ENCODE measurements at places on chromosomes 1 and 21.

DNA sequence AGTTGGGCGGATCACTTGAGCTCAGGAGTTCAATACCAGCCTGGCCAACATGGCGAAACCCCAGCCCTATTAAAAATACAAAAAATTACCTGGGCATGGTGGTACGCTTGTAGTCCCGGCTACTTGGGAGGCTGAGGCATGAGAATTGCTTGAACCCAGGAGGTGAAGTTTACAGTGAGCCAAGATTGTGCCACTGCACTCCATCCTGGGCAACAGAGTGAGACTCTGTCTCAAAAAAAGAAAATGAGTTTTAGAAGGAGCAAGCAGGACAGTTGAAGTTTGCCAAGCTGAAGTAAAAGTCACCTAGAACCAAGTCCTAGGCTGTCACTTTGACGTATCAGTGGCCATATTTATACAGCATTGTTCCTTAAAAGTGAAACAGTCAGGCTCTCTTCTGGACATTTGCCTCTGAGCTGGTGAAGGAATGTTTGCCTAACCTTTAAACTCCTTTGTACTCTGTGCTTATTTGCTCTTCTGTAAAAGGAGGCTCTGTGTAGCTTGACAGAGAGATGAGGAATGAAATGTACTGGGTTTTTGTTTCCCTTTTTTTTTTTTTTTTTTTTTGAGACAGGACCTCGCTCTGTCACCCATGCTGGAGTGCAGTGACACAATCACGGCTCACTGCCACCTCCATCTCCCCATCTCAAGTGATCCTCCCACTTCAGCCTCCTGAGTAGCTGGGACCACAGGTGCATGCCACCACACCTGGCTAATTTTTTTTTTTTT lies 2.8 kb downstream of the RAB4A start:
- DNase-seq, result no peak

- no peak for DNase-seq
Observed at GRCh38 chr1:39524171-39524570, 32.7 kb downstream of the BMP8A start.

DNA sequence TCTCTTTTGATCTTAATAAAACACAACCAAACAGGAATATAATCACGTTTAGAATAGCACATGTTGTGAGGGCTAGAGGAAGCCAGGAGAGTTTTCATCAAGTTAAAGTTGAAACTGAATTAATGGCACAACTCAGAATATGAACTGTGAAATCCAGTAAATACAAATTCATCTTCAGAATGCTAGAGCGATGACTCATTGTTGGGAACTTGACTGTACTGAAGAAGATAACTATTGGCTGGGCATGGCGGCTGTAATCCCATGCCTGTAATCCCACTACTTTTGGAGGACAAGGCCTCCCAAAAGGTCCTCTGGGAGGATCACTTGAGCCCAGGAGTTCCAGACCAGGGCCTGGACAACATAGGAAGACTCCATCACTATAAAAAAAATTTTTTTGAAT lies 8.8 kb downstream of the SYF2 start:
- no peak for DNase-seq

- no peak for DNase-seq
Observed at GRCh38 chr1:234632225-234632624, 22.2 kb upstream of the IRF2BP2 start.

GRCh38 chr1:43648876-43649477 lies 972 bp upstream of the KDM4A start:
- no peak for DNase-seq

GRCh38 chr1:6158181-6158580 lies 21.9 kb downstream of the CHD5 start:
- DNase-seq, result no peak

DNA sequence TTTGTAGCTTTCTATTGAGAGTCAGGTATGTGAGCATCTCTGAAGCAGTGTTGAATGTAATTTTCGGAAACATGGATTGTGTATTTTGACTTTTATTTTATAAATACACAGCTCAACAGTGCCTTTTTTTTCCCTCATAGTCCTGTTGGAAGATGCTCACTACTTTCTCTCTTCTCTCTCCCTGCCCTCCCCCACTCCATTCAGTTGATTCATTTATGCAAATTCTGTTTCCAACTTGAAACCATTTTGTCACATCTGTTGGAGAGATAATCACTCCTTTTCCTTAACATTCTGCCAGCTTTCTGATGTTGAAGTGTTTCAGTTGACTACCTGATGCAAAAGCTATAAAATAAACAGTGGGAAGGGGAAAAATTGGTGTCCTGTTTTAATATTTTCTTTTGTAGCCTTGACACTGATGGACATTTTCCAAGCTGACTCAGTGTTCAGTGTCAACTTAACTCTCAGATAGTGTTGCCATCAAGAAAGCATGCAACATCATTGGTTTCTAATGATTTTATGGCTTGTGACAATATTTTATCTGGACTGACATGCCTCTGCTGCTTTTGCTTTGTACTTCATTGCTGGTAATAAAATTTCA lies 194.5 kb downstream of the HS2ST1 start:
- no peak for DNase-seq

DNA sequence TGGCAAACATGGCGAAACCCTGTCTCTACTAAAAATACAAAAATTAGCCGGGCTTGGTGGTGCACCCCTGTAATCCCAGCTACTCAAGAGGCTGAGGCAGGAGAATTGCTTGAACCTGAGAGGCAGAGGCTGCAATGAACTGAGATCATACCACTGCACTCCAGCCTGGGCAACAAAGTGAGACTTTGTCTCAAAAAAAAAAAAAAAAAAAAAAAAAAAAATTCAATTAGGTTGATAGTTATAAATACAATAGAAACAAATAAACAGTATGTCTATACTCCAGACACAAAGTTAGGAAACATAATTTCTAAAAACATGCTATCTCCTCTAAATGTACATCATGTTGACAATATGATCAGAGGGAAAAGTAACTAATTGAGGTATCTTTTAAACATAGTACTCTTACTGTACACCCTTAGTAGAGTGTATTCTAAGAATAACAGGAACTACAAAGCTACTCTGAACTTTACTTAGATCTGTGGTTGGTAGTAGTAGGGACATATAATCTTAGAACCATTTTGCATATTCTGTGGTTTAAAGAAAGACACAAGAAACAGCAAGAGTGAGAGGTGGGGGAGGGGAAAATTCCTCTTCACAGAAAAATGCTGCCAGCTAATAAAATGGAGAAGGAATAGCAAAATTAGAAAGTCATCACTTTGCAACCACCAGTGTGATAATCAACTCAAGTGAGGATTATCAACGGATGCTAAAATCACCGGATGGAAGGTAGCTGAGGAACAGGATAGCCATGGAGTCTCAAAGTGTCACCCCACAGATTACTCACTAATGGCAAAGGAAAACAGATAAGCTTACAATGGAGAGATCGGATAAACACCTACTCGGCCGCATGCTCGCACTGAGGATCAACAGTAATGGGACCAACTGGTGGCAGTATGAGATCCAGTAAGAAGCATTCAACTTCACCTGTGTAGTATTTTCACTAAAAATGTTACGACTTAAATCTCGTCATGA lies 35.0 kb downstream of the MTOR start:
- no peak for DNase-seq

- no peak for DNase-seq
Observed at GRCh38 chr1:85148524-85149250, 52.1 kb downstream of the SYDE2 start.

DNA sequence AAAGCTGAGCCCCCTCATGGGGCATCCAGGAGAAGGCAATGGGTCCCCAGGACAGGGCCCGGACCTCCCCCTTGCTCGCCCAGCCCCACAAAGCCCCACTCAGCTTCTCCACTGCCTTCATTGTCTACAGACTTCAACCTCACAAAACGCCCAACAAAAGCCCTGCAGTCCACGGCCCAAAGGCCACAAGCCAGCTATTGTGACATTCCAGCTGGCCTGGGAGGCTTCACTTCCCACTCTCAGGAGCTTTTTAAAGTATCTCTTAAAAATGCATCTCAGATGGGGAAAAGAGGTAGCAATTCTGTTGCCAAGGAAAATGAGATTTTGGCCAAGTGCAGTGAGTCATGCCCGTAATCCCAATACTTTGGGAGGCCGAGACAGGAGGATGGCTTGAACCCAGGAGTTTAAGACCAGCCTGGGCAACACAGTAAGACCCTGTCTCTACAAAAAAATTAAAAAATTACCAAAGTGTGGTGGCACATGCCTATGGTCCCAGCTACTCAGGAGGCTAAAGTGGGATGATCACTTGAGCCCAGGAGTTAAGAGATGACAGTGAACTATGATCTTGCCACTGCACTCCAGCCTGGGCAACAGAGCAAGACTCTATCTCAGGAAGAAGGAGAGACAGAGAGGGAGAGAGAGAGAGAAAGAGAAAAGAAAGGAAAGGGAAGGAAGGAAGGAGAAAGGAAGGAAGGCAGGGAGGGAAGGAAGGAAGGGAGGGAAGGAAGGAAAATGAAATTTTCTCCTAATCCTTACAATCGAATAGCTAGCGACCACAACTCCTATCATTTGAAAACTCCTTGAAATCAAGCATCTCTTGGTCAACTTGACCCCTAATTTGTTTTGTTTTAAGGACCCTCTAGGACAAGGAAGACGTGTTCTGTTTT lies 31.4 kb upstream of the TARDBP start:
- no peak for DNase-seq

GRCh38 chr1:101308935-101309333 lies 72.1 kb downstream of the S1PR1 start:
- no peak for DNase-seq

- DNase-seq, result no peak
Observed at GRCh38 chr1:216212826-216213225, 210.4 kb downstream of the USH2A start.

DNA sequence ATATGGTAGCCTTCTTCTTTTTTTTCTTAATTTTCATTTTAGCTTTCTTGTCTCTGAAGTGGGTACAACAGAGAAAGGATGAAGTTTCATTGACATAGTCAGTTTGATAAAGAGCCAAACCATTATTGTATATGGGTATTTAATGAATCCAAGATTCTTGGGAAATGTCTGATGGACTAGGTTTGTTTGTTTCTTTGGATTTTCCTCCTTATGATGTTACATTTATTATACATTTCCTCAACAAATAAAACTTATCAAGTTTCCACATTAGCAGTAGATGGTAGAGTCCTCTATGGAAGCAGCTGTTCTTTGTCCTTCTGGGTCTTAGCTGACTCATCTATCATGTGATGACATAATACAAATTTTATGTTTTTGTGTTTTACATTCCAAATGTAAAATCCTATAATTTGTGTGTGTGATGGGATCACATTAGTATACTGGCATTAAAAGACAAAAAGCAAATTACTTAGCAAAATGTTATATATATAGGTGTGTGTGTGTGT lies 6.0 kb downstream of the COL24A1 start:
- DNase-seq, result no peak

DNA sequence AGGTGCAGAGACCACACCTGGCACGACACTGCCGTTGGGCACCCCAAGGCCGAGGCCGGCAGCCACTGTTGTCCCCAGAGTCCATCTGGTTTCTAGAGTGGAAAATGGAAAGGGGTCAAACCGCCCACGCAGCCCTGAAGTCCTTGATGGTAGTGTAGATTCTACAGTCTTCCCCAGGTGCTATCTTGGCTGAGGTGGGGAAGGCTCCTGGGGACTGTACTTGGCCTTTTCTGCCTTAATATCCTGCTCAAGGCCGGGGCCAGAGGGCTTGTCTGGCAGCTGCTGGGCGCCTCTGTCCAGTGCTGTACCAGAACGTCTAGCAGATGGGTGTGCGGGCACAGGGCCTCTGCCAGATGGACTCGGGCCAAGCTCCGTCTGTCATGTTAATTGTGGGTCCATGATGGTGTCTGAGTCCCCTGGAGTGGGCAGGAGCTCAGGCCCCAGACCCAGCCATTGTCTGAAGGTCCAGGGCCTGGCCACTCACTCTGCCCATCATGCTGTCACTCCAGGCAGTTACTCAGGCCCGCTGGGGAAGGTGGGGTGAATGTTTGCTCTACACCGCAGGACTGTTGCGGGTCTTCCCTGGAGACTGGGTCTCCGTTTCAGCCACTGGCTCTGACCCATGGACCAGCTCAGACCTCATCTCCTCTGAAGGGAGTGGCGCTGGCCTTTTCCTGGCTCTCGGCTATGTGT lies 161.9 kb upstream of the COL6A1 start:
- no peak for DNase-seq

- DNase-seq, result no peak
Observed at GRCh38 chr1:36689992-36690391, 207.3 kb upstream of the CSF3R start.

- DNase-seq, result no peak
Observed at GRCh38 chr1:44016890-44017400, 14.3 kb downstream of the SLC6A9 start.

GRCh38 chr1:178037510-178038253 lies 56.2 kb upstream of the RASAL2 start:
- peak; percentile 70 for DNase-seq

DNA sequence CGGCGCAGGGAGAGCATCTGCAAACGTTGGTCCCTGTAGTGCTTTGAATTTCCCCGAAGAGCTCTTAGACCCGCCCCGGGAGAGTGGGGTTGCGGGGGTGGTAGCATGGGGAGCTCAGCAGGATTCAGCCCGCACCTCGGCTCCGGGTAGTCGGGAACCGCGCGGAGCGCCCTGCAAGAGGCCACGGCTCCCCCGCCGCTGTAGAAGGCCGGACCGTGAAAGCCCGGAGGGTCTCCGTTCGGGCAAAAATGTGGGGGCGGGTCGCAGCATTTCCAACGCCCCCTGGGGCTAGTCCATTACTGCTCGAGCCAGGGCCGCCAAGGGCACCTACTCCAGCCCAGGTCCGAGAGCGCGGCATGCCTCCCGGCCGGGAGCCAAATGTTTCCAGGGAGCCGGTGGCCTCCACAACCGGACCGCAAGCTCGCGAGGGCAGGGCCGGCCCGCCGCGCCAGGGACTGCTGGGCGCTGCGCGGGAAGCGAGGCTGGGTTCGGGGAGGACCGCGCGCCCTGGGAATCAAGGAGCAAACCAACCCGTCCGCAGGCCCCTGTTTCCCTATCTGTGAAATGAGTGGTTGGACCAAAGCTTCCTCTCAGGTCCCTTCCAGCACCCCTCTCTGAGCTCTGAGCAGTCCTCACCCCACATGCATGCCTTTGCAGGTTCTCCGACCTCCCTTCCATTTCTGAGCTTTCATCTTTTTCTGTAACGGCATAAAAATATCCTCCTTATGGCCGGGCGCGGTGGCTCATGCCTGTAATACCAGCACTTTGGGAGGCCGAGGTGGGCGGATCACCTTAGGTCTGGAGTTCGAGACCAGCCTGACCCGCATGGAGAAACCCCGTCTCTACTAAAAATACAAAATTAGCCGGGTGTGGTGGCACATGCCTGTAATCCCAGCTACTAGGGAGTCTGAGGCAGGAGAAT lies 775 bp upstream of the TMEM63A start:
- DNase-seq, result no peak

DNA sequence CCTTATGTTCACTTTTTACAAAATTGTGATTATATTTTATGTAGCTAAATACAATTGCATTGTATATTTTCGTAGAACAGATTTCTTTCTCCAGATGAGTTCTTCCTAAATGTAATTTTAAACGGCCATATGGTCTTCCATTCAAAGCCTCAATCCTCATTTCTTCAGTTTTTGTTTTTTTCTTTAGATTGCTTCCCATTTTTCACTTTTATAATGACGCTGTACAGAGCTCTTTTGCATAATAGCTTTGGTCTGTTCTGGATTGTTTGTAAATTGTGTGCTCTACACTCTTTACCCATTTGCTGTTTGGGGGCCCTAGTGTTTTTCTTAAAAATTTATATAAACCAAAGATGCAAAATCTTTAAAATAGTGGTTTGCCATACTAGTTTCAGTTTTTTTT lies 27.8 kb downstream of the AVPR1B start:
- no peak for DNase-seq
